ENCODE measurements at places on chromosomes 16 and 17. TPM values are rescaled to one million over a fixed set of nuclear protein-coding genes. Genes with fewer than 3 reads are reported as not detected.

DNA sequence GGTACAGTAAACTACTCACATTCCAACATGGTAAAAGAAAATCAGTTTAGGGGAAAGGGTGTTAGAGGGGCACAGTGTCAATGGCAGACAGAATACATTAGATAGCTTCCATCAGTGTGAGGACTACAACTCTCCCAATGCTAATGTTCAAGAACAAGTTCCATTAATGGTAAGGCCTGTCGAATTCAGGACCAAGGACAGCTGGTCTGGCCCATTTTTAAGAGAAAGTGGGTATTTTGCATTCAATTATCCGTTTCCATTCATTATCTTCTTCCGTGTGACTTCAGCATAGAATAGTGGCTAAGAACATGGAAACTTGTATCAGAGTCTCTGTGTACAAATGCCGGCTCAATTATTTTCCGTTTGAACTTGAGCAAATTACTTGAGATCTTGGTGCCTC, 98.4 kb downstream of the XYLT1 start:
- no peak for DNase-seq

GRCh38 chr16:23420011-23420410, 33.0 kb downstream of the COG7 start:
- no peak for DNase-seq

DNA sequence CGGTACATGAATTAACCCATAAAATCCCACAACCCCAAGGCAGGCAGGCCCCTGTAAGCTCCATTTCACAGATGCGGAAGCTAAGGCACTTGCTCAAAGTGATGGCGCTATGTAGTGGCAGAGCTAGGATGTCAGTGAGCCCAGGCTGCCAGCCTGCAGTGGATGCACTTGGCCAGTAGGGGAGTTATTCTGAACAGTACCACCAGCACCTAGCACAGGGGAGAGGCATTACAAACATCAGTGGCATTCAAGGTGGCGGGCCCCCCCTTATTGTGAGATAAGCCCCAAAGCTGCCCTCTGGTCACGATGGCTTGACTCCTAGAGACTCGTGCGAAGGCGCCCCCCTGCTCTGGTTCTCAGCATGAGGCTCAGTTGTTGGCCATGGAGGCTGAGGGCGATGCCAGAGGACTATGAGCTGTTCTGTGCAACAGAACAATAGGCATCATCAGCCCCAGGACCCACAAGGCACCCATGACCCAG, 33.8 kb downstream of the GTF3C1 start:
- no peak for DNase-seq

- DNase-seq, result no peak
Measured at GRCh38 chr17:49680314-49680713, 2.4 kb upstream of the SPOP start.

- no peak for DNase-seq
Measured at GRCh38 chr16:70162041-70162451, 11.5 kb upstream of the CLEC18C start.

DNA sequence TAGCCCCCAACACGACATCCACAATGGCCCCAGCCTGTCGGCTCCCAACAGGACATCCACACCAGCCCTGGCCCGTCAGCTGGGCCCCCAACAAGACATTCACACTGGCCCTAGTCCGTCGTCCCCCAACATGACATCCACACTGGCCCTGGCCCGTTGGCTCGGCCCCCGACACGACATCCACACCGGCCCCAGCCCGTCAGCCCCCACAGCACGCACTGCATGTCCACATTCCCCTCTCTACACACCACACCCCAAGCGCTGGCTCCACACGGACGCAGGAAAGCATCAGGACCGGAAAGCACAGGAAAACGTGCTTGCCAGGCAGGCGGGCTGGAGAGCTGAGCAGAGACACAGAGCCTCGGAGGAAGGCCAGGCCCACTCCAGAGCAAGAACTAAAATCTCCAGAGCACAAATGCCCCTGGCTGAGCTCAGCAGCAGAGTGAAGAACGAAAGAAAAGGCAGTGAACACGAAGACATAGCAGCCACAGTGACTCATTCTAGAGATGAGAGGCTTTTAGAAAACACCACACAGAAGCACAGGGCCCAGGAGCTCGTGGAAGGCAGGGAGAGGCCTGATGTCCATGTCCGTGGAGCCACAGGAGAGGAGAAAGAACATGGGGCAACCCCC, 50.6 kb downstream of the LMF1 start:
- no peak for DNase-seq

DNA sequence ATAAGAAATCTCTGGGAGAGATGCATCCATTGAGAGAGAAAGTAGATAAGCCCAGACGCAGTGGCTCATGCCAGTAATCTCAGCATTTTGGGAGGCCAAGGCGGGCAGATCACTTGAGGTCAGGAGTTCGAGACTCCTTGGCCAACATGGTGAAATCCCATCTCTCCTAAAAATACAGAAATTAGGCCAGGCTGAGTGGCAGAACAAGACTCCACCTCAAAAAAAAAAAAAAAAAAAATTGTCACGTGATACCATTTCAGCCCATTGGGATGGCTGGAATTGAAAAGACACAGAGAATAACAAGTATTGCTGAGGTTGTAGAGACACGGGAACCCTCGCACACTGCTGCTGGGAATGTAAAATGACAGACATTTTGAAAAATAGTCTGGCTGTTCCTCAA, 2.9 kb upstream of the IL32 start:
- no peak for DNase-seq

- no peak for DNase-seq
Measured at GRCh38 chr17:38908676-38909181, 16.7 kb upstream of the LASP1NB start.

DNA sequence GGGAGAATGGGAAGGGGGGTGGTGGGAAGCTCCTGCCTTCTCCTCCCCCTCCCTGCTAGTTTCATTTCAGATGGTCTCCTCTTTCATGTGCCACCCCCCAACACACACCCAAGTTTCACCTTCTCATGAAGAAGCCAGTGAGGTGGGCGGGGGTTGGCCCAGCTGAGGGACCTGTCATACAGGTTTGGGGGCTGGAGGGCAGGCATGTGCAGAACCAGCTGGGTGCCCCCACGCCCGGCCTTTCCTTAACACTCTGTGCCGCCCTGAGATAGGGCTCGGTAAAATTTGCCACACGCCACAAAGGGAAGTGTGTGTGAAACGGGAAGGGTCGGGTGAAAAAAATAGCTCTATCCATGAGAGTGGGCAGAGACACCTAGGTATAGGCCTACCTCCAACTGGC, 57.4 kb downstream of the PIPOX start:
- DNase-seq, result no peak

- DNase-seq, result no peak
Measured at GRCh38 chr17:73759734-73760438, 115.6 kb upstream of the SDK2 start.

The ACADVL gene
- polyA plus RNA-seq, result 109 TPM

The MMP2 gene
- not detected for polyA plus RNA-seq

The COX6A2 gene
- polyA plus RNA-seq, result not detected

The CCDC43 gene
- 13.0 TPM for polyA plus RNA-seq

The KRT15 gene
- polyA plus RNA-seq, result not detected

The GLYR1 gene
- polyA plus RNA-seq, result 40.2 TPM

The CEP295NL gene
- not detected for polyA plus RNA-seq

The PHOSPHO1 gene
- polyA plus RNA-seq, result 0.91 TPM
